ENCODE measurements at places on chromosomes 12 and 14.

DNA sequence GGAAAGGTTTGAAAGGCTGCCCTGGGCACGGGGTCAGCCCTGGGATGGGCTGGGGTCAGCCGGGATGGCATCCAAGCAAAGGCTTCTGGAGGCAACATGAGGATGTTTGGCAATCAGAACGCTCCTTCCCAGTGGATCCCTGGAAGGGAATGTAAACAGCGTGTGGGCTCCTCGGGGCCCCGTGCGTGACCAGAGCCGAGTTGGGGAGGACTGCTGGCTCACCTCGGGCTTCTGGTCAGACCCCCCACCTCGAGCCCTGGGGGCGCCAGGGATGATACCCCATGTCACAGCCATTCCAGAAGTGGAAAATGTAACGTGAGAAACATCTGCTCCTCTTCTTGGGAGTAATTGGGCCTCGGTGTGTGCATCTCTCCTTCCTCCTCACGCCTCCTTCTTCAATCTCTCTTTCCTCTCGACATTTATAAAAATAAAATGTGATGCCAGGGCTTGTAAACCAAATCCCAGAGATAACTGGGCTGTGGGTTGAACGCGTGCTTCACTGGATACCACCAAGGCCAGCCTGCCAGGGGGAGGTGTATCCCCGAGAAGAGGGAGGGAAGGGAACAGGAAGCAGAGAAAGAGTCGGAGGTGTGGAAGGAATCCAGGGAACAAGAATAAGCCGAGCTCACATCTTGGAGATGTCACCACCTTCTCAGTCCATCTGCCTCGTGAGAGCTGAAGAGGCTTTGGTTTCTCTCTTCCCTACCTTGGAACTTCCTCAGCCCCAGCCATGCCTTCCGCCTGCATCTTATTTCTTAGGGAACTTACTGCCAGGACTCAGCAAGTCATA lies 144.8 kb downstream of the NUAK1 start:
- DNase-seq = no peak

DNA sequence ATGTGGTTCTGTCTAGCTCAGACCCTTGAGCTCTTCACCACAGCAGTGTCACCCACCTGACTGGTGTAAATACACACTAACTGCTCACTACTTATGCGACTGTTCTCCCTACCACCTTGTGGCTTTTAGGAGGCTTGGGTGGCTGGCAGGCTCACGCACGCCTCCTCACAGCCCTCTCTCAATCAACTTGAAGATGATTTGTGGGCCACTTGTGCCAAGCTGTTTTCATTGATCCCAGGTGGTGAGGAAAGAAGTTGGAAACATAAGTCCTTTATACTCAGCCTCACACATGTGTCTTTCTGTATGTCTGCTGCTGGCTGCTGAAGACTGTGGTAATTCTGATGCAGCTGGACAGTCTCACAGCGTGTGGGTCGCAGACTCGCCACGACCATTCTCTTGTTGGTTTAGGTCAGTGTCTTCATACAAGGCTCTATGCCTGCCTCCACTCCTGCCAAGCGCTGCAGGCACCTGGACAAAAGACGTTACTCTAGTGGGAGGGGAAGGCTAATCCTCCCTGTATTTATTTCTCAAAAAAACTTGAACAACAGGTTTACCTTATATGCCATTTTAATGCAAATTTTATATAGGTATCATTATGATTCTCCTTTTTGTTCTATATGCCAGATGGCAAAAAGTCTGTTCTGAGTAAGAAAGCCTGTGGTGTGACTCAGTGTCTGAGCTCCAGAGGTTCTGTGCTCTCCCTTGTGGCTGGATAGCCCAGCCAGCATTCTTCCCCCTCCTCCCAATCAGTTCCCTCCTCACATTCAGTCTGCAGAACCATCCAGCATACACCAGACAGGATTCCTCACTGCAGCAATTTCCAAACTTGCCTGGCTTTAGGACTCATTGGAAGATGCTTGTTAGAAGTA lies 115.6 kb downstream of the DIP2B start:
- DNase-seq = peak; percentile 55

- no peak for DNase-seq
Observed at GRCh38 chr14:93064411-93065271, 51.1 kb downstream of the ITPK1 start.

GRCh38 chr14:68094752-68095151 lies 275.2 kb downstream of the RAD51B start:
- DNase-seq = no peak

Data from neural progenitor cell (in vitro differentiated cells).